H1 (cell line): ENCODE measurements at places on chromosomes 12 and 14.

GRCh38 chr12:79983492-79983891, 48.6 kb upstream of the PPP1R12A start:
- no peak for DNase-seq

GRCh38 chr12:88925454-88925853, 345.2 kb upstream of the KITLG start:
- DNase-seq = no peak

DNA sequence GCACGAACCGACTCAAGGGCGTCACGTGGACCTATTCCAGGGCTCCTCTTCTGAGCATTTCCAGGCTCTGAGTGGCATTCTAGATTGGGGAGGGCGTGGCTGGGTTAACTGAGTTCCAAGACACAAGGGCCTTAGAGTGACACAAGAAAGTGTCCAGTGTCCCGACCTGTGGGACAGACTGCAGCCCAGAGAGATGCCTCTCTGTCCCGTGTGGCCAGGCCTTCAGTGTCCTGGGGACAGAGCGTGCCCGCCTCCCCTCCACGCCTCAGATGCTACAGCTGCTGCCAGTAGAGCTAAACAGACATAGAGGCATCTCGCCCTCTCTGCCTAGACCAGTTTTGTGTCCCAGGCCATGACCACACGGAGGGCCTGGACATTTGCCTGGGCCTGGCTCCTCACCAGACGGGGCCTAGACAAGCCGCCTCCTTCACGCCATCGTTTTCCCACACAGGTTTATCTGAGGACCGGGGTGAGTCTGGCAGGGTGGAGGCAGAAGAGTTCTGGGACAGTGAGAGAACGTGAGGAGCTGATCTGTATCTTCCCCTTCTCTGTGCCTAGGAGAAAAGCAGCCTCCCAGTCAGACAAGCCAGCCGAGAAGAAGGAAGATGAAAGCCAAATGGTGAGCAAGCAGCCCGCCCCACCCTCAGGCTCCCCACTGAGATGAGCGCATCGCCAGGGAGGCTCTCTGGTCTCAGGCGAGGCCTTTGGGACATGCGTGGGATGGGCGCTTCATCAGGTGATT, 27.1 kb downstream of the DEGS2 start:
- no peak for DNase-seq

- no peak for DNase-seq
Observed at GRCh38 chr14:76773956-76774820, 12.9 kb downstream of the VASH1 start.

GRCh38 chr14:52877628-52878027, 73.2 kb downstream of the FERMT2 start:
- DNase-seq = no peak

- DNase-seq = no peak
Observed at GRCh38 chr14:21626491-21627230, 8.1 kb downstream of the OR10G2 start.

DNA sequence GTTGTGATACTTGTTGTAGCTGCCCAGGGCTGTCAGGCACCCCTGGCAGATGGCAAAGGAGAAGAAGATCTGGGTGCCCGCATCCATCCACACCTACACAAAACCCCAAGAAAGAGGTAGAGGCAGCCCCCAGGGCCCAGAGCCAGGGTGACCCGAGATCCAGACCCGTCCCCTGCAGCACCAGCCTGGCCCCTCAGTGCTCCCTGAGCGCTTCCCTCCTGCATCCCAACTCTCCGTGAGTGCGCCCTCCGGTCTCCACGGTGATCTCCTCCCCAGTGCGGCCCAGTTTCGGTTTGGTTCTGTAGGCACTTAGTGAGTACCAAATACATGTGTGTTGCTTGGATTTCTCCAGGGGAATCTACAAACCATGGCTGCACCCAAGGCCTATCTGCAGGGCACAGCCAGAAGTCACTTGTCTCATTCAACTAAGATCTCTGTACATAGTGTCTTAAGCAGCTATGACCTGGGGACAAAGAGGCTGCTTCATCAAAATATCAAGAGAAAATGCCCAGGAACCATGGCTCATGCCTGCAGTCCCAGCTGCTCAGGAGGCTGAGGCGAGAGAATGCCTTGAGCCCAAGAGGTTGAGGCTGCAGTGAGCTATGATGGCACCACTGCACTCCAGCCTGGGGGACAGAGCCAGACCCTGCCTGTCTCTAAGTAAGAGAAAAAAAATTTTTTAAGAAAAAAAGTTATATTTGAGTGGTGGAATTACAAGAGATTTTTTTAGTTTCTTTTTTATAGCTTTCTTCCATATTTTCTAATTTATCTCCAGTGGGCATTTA, 15.9 kb downstream of the SLC6A12 start:
- DNase-seq = no peak
